CD4-positive, alpha-beta T cell treated with Interleukin-6 at 100 ng/mL for 8 hours (primary cell): ENCODE measurements at places on chromosomes 1 and 21.

DNA sequence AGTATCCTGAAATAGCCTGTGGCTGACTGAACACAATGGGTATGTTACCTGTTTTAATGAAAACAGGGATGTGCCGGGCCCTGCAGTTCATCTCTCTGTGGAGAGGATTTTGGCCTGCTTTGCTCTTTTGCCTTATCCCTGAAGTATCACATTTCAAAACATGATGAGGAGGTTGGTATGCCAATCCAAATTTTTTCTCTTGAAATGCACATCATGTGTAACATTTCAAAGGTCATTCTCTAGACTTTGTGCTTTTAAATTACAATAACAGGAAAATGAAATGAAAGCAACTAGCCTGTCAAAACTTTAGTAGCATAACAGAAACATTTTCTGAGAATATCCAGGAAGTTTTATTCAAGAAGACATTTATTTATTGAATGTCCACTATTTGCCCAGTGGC is 118.9 kb downstream of the SLC44A5 start:
- DNase-seq = no peak

- no peak for DNase-seq
Observed at GRCh38 chr1:38500891-38501290, 358.7 kb downstream of the RRAGC start.

DNA sequence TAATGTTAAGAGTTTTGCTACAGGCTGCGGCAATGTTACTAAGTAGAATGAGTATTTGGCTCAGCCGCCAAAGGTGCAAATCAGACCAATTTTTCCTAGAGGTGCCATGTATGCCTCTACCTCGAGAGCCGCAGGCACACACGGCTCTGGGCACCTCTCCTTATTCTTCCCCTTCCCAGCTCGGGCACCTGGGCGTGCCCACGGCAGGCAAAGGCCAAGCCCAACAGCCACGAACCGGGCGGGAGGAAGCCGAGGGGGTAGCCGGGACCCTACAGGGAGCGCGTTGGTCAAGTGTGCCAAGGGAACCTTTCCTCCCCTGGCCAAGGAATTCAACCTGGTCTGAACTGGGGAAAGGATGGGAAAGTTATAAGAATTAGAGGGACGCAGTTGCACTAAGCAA is 31.0 kb downstream of the LRRC3 start:
- no peak for DNase-seq

DNA sequence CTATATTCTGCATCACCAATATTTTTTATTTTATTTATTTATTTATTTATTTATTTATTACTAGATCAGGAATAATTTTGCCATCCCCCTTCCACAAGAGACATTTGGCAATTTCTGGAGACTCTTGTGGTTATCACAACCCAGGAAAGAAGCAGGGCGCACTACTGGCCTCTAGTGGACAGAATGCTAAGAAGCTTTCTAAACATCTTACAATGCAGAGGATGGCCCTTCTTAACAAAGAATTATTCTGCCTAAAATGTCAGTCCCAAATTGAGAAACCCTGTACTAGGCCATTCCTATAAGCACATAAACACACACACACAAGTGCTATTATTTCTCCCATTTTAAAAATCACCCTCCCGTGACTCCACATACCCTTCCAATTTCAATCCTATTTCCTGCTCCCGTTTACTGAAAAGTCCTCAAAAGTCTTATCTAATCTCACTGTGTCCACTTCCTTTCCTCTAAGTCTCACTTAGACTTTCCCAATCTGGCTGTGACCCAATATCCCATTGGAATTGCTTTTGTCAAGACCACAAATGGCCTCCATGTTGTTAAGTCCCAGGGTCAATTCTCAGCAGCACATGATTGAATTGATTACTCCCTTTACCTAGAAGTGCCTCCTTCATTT is 43.7 kb upstream of the RNF11 start:
- peak; percentile 27 for DNase-seq
